ENCODE measurements at places on chromosomes 4 and X. TPM values are rescaled to one million over a fixed set of nuclear protein-coding genes. Genes with fewer than 3 reads are reported as not detected.

GRCh38 chr4:155496294-155496626 is 119.5 kb upstream of the MAP9 start:
- H3K4me1 ChIP-seq: no peaks in the 10 kb centered on the region
- no peak overlapping the region for H3K27ac ChIP-seq
- no peak for DNase-seq

Gene TLL1
- total RNA-seq: 6.7 TPM

GRCh38 chr4:115159141-115159540 is 45.7 kb upstream of the NDST4 start:
- H3K27me3 ChIP-seq: no peaks in the 10 kb centered on the region
- no peak overlapping the region for H3K27ac ChIP-seq
- no peak overlapping the region for H3K4me3 ChIP-seq
- H3K36me3 ChIP-seq: no peaks in the 10 kb centered on the region
- no peaks in the 10 kb centered on the region for H3K4me1 ChIP-seq

Gene CLCN5
- 7.3 TPM for total RNA-seq

All from thyroid gland (tissue), 4 donors.